ENCODE measurements at places on chromosomes 11 and 22. TPM values are rescaled to one million over a fixed set of nuclear protein-coding genes. Genes with fewer than 3 reads are reported as not detected.

Gene VEGFB
- 65.8 TPM for total RNA-seq

Gene GLYAT
- not detected for total RNA-seq

- DNase-seq: no peak
Observed at GRCh38 chr11:57647960-57648800, 1.5 kb downstream of the YPEL4 start.

GRCh38 chr11:98572941-98573340, 447.8 kb upstream of the CNTN5 start:
- no peak for DNase-seq

- DNase-seq: peak; percentile 28
Observed at GRCh38 chr11:20353829-20354434, 9.6 kb upstream of the HTATIP2 start.

DNA sequence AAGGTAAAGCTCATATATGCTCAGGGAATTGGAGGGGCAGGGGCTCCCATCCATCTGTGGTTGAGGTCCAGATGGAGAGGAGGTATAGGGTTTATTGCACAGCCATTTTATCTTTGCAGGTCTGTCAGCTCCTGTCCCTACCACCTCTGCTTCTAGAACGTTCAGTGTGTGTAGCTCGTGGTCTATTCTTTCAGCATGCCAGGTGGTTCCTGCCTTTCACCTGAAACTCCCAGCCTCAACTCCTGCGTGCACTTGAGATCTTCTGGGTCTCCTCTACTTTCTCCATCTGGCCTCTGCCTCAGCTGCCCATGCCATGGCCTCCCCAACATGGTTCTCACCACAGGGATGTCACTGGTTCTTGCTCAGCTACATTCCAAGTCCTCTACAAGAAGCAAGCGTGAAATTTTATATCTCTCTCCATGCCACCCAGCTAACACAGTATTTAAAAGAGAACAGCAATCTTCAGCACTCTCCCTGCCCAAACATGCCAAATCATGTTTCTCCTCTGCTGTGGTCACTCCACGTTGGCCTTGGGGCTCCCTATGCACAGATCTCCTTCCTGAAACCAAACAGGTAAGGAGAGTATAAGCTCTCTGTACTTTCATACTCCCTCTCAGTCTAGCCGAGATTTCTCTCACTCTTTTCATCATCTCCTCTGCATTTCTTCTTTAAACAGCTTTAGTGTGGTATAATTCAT, 157.8 kb upstream of the TRPC6 start:
- DNase-seq: no peak

DNA sequence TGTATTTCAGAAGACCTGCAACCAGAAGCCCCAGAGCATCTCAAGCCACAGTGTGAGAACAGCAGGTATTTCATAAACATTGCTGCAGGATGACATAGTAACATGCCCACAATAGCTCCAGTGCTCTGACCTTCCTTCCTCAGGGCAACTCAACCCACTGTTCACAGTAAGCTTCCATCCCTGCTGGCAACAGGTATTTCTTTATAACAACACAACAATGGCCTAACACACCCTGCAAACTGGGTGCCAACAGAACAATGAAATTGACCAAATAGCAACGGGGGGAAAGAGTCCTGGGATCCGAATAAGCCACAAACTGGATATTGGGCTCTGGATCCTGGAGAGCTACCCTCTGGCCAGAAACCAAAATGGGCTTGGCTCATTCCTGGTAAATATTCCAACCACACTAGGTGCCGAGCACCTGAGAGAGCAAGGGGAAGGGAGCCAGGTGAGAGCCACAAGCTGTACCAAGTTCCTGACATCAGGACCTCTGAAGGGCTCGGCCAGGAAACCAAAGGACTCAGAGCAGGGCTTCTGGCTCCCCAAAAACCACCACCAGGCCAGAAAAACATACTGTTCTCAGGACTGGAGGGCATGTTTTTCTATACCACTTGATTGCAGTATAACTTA, 99.5 kb downstream of the MICAL3 start:
- DNase-seq: no peak

DNA sequence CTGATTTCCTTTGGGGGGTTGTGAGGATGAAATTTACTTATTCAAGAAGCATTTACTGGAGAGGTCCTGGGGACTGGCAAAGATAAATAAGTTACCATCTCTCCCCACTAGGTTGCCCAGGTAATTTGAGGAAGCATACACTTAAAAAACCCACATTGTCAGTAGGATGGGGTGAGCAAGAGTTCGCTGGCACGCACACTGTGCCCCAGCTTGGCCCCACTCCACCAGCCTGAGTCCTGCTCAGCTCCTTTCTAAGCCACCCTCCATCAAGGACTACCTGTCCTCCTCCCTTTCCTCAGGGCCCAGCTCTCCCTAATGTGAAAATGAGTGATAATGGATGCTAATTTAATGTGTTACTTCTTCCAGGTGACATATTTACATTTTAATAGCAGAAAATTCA, 216.5 kb upstream of the PLET1 start:
- DNase-seq: no peak

Data from HFFc6 (cell line).